Aorta (tissue), 5 donors: ENCODE measurements at places on chromosomes 2 and 18. TPM values are rescaled to one million over a fixed set of nuclear protein-coding genes. Genes with fewer than 3 reads are reported as not detected.

Gene HTR2B
- total RNA-seq = 2.0 TPM

DNA sequence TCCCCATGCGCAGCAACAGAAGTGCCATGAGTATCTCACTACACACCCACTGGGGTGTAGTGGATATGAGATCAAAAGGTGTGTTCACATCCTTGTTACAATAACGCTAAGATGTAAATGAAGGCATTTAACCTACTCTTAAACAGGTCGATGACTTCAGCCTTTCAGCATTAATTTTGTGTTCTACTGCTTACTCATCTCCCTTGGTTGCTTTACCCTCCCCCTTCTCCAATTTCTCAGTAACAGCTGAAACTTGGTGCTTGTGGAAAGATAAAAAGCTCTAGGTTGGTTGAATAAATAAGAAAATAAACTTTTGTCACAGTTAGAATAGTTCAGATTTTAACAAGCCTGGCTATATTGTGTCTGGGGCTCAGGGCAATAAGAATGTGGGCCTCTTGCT is 147.5 kb upstream of the SESTD1 start:
- H3K4me1 ChIP-seq = no peaks in the 10 kb centered on the region
- no peak for DNase-seq
- no peak overlapping the region for H3K4me3 ChIP-seq

Gene TFCP2L1
- 0.69 TPM for total RNA-seq

Gene TDRD15
- total RNA-seq = 0.06 TPM

Gene STK11IP
- total RNA-seq = 18.5 TPM
